ENCODE measurements at places on chromosomes 4 and X.

- no peak for DNase-seq
Observed at GRCh38 chrX:68536429-68536828, 37.6 kb downstream of the YIPF6 start.

DNA sequence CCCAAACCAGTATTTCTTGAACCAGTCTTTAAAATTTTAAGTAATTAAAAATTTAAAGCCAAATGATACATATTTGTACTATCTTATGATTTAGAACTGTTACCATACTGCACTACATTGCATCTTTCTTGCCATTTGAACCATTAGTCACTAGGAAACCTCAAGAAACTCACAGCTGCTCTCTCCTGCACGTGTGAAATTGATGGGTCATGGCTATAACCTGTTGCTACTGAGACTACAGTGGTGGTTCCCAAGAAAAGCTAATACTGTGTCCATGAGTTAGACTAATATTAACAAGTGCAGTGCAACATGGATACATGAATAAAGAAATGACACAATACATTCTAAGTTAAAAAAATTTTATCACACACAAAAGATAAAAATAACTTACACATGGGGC is 88.4 kb downstream of the PDE5A start:
- no peak for DNase-seq

DNA sequence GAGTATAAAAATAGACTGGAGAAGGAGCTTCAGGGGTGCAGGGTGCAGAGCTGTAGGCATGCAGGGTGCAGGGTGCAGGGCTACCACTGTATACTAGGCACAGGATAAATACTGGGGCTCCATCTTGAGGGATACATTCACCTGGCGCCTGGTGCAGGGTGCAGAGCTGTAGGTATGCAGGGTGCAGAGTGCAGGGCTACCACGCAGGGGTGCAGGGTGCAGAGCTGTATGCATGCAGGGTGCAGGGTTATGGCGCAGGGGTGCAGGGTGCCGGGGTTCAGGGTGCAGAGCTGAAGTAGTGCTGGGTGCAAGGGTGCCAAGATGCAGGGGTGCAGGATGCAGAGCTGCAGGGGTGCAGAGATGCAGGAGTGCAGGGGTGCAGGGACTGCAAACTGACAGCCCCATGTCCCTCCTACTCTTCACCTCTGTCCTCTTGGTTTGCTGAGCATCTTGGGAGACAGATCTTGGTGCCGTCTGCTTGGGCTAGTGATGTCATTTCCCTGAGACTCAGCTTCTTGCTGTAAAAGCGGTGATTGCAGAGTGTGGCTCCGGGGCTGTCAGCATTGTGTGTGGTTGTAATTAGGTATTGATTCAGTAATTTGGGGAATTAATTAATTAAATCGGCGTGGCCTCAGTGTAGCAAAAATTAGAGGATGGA is 91.2 kb downstream of the ADRA2C start:
- DNase-seq: no peak

DNA sequence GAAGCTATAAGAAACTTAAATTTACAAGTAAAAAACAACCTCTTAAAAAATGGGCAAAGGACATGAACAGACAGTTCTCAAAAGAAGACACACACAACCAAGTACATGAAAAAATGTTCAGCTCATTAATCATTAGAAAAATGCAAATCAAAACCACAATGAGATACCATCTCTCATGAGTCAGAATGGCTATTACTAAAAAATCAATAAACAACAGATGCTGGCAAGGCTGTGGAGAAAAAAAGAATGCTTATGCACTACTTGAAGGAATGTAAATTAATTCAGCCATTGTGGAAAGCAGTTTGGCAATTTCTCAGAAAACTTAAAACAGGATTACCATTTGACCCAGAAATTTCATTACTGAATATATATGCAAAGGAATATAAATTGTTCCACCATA is 666.3 kb upstream of the GRIA3 start:
- no peak for DNase-seq

- DNase-seq: no peak
Observed at GRCh38 chr4:58738375-58738774, 1628.2 kb upstream of the IGFBP7 start.

DNA sequence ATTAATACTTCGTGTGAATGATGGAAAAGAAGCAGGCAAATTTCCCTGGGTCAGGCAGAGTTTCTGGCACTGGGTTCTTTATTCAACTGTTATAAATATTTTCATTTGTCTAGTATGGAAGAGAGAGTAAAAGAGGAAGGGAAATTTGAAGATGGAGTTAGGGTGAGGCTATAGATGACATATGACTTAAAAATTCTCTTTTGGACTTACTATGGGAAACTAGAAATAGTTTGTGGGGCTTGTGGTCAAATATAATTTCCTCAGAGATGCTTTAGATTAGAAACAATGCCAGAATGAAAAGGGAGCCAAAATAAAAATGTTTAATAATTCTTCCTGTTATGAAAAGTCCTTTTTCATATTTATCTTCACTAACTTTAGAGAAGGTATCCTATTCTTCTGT is 103.2 kb downstream of the GC start:
- no peak for DNase-seq

DNA sequence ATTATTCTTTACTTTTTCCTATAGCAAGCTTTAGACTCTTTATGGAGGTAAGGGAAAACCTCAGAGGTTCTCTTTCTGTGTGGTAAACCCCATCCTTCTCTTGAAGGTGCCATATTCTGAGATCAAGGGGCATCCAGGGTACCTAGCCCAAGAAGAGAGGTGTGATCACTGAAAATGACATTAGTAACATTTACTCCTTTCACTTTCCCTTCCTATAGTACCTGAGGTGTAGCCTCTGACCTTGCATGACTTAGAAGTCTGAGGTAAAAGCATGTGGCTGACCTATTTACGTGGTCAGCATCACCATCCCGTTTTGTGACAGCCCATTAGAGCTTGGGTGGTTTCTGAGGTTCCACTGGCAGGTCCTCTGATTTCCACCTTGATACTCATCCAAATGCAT is 25.7 kb downstream of the SGMS2 start:
- no peak for DNase-seq

- DNase-seq: no peak
Observed at GRCh38 chrX:112714357-112714918, 34.7 kb upstream of the LHFPL1 start.

DNA sequence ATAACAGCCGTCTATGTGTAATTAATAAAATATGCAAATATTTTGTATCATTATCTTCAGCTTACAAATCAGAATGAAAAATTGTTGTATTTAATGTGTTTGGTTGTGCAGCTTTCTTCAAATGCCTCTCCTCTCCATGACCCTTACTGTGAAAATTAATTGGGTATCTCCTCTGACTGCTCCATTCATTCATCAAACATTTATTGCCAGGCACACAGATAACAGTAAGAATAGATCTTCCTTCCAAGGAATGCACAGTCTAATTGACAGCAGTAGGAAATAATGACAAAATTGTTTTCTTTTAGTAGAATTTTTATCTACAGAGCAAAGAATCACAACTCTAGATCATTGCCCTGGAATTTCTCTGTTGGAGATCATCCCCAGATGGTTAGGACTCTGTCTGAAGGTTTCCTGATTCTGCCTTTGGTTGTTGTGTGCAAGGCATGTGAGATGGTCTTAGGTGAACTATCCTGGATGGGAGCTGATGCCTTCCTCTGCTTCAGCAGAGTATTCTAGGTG is 395.0 kb upstream of the FAT1 start:
- DNase-seq: no peak
